ENCODE measurements at places on chromosomes 7 and 10.

GRCh38 chr7:1151156-1151555 lies 8.8 kb downstream of the ZFAND2A start:
- DNase-seq: no peak

GRCh38 chr10:112658900-112659638 lies 212.1 kb downstream of the VTI1A start:
- DNase-seq: no peak

GRCh38 chr7:129553899-129554461 lies 51.6 kb downstream of the SMKR1 start:
- no peak for DNase-seq

DNA sequence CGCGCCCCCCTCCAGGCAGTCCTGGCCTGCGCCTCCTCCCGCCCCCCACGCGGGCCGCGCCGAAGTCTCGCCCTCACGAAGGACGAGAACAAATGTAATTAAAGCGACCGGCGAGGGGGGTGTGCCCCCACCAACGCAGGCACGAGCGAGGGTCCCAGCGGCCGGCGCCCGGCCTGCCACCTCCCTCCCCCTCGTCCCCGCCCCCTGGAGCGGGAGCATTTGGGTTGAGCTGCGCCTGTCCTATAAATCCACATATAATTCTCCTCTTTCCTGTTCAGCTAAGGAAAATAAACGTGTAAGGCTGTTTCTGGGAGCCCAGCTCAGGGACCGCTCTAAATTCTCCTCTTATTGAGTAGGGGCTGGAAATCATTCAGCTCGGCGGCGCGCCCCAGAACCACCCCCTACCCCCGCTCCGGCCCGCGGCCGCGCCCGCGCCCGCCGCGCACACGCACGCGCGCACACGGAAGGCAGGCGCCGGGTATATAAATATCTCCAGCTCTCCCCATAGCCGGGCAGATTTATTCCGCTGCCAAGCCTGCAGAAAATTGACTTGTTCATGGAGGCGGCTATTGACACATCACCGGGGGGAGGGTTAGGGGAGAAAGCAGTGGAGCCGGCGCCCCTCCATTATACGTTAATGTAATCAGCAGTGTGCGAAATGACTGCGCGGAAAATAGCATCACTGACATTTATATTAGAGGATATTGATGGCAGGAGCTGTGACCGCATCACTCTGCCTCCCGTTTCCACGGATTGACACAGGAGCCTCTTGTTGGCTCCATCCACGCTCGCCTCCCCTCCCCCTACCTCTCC lies 61.6 kb upstream of the BTRC start:
- DNase-seq: no peak

DNA sequence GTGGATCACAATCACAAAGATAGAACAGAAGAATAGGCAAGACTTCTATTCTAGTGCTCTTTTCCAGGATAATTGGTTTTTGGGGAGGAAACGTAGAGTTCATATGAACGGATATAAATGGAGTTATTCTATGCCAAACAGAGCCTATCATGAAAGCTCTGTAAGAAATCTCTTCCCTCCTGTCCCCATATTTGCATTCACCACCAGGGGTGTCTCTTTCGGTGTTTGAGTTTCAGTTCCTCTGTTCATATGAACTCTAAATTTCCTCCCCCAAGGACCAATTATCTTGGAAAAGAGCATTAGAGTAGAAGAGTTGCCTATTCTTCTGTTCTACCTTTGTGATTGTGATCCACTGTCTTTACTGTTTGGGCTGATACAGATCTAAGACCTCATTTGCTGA lies 48.3 kb upstream of the CDC14C start:
- no peak for DNase-seq

DNA sequence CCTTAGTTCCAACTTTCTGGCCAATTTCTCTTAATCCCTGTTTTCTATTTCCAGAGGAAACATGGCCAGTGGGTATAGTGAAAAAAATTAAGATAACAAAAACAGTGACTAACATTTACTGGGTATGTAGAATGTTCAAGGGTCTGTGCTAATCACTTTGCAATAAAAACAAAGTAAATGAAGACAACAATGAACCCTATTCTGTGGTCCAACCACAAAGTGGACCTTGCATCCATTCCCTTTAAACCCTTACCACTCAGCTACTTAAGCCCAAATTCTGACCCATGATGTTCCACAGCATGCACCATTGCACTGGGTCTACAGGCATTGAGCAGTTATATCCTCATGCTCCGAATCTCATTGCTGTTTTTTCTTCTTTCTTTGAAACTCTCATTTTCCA lies 179.9 kb upstream of the PRKCQ start:
- DNase-seq: no peak

- DNase-seq: no peak
Measured at GRCh38 chr7:120729245-120729644, 128.7 kb downstream of the TSPAN12 start.

GRCh38 chr10:51010977-51011376 lies 63.3 kb upstream of the PRKG1 start:
- DNase-seq: no peak

DNA sequence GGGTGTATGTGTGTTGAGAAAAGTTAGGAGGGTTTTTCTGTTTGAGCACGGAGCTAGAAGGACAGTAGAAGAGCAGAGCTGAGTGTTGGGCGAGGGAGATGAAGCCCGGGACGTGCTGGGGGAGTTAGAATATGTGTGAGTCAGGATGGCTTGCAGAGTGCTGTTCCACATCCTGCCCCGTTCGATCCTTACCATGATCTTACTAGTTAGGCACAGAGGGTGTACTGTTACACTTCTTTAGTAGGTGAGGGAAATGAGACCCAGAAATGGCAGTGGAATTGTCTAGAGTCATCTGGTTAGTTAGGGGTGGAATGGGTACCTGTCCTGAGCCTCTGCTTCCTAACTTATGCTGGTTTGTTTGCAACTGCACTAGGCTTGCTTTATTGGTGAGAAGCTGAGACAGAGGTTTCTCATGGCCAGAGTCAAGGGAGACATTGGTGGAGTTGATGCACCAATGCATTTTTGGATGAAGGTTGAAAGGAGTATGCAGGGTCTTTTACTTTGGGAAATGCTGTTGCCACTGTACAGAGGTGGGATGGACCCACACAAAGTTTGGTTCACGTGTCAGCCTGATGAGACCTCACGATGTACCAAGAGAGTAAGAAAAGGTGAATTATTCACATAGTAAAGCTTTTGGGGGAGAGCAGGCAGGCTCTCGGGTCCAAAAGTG lies 42.4 kb downstream of the CCNY start:
- DNase-seq: no peak

- no peak for DNase-seq
Measured at GRCh38 chr10:49290607-49291006, 8.4 kb upstream of the C10orf71 start.

DNA sequence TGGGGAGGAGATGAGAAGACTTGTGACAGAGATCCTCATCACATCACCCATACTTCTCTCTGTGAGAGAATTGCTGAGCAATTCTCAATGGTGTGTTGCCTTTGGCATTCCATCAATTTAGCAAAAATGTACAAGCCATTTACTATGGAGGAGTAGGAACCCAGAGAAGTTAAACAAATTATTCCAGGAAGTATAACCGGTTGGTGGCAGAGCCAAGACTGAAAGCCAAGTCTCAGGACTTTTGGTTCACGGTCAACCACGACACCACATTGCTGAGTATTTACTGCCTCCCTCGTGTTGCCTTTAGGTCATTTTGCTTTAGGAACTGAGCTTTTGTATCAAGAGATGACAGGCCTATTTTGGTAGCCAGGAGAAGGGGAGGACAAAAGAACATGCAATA lies 88.0 kb upstream of the ELMO1 start:
- no peak for DNase-seq

- DNase-seq: no peak
Measured at GRCh38 chr10:70093335-70093944, 39.2 kb downstream of the AIFM2 start.

DNA sequence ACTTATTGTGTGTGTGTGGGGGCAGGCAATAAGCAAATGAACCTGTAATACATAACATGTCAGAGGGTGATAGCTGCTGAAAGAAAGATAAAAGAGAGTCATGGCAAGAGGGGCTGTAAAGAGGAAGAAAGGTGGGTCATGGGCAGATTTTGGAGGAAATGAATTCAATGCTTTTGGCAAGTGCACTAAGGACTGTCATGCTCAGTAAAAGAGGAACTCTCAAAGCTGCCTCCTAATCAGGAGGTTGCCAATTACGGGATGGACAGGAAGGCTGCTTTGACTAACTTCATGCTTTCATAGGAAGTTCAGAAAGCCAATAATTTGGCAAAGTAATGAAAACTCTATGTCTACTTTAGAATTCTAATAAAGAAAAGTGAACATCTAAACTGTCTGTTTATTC lies 401.2 kb downstream of the SH2D4B start:
- DNase-seq: no peak

- DNase-seq: no peak
Measured at GRCh38 chr7:91657483-91658071, 222.9 kb downstream of the MTERF1 start.

- no peak for DNase-seq
Measured at GRCh38 chr7:30322271-30323005, 38.0 kb downstream of the ZNRF2 start.

DNA sequence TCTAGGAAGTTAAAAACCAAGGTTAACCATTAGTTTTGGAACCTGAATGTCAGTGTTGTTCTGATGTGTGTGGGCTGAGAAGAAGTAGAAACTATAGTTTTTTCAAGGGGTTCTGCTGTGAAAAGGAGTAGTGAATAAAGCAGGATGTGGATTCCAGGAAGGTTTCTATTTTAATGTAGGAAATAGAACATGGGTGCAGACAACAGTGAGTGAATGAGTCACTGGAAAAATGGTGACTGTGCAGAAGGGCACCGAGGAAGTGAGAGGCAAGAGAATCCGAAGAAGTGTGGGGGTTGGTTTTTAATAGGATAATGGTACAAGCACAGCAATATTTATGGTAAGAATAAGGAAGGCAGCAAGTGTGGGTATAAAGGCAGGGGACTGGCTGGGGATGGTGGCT lies 120.4 kb downstream of the ARHGAP21 start:
- DNase-seq: no peak

GRCh38 chr10:80077869-80078447 lies 507 bp upstream of the TMEM254 start:
- no peak for DNase-seq

DNA sequence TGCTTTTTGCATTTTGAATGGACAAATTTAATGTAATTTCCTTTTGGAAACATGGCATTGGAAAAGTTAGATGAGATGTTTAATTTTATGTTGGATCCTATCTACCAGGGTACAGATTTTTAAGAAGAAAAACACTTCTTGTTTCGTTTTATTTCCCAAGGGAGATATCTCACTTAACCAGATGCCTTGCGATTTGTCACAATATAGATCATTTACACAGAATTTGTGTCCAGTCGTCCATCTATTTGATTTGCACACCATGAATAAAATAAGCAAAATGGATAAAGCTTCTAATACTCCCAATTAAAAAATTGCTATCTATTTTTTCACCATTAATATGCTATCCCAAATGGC lies 25.7 kb downstream of the HDAC9 start:
- DNase-seq: no peak

GRCh38 chr10:132958883-132959558 lies 16.7 kb upstream of the CFAP46 start:
- DNase-seq: no peak

GRCh38 chr10:6667679-6668270 lies 87.7 kb upstream of the PRKCQ start:
- DNase-seq: no peak

GRCh38 chr7:99098824-99099498 lies 44.9 kb downstream of the SMURF1 start:
- no peak for DNase-seq

DNA sequence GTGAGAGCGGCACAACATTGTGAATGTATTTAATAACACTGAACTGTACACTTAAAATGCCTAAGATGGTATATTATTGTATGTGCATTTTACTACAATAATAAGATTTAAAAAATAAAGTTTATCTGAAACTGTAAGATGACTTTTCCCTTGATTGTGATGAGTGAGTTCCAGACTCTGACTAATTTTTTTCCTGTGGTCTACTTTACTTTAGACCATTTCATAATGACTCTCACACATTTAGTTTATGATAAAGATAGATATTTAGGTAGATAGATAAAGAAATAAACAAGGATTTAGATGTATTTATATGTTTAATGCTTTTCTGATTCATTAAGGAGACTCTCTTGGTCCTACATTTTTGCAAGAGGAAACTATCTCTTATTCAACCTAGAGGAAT lies 835.9 kb upstream of the SORCS1 start:
- DNase-seq: no peak

- no peak for DNase-seq
Measured at GRCh38 chr7:37920305-37920848, at the start of gene EPDR1. Gene EPDR1 (plus strand): TSS chr7:37920640. CDS start chr7:37920940, 300 bp downstream.

- no peak for DNase-seq
Measured at GRCh38 chr7:128011131-128011661, 20.0 kb downstream of the LRRC4 start.

DNA sequence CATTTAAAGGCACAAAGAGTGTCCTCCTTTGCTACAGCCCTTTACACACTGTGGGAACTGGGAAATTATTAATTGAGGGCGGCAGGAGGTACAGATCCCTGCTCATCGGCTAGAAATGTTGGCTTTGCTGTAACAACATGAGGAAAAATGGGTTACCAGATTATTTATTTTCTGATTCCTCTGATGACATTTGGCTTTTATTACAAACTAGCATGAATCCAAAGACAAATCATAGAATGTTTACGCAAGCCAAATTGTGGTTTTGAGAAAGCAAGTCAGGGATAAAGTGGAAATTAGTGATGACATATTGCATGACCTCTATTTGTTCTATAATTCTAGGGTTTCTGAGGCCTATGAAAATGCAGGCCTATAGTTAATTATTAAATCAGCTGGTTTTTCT lies 126.1 kb upstream of the TMEM196 start:
- DNase-seq: no peak

GRCh38 chr7:127886248-127886647 lies 145.0 kb downstream of the LRRC4 start:
- DNase-seq: no peak

Measured in thoracic aorta (tissue), 2 donors.